ENCODE measurements at places on chromosomes 13 and 19. TPM values are rescaled to one million over a fixed set of nuclear protein-coding genes. Genes with fewer than 3 reads are reported as not detected.

Gene ZNF304
- 2.5 TPM for total RNA-seq

Gene GARRE1
- total RNA-seq: 10.4 TPM

Gene SAE1
- 212 TPM for total RNA-seq

Gene C19orf38
- not detected for total RNA-seq

Gene EBI3
- 3.1 TPM for total RNA-seq

Gene MAMSTR
- total RNA-seq: 0.30 TPM

Gene EPSTI1
- 0.17 TPM for total RNA-seq

Gene MPHOSPH8
- 12.5 TPM for total RNA-seq

Gene CEACAM4
- not detected for total RNA-seq

Gene PRR36
- total RNA-seq: 0.36 TPM

Gene LILRB3
- total RNA-seq: 0.43 TPM

Gene RASGRP4
- total RNA-seq: not detected

Gene IZUMO1
- not detected for total RNA-seq

Gene MEIOSIN
- 0.23 TPM for total RNA-seq

Gene CGB2
- total RNA-seq: not detected

Gene NKPD1
- 0.26 TPM for total RNA-seq

Gene ZNF528
- 0.21 TPM for total RNA-seq

Gene KLF5
- 36.6 TPM for total RNA-seq

Gene OR7D2
- not detected for total RNA-seq

Gene ZSCAN22
- 2.2 TPM for total RNA-seq

Gene PALM
- total RNA-seq: 18.2 TPM

Gene SLC7A9
- total RNA-seq: 0.46 TPM

Gene TNFSF13B
- total RNA-seq: not detected

Gene C5AR1
- total RNA-seq: 2.2 TPM

Gene KCNRG
- 0.71 TPM for total RNA-seq

Gene SERPINE3
- total RNA-seq: not detected

Gene PSG11
- not detected for total RNA-seq

Gene UBE2L5
- not detected for total RNA-seq

Gene TMEM38A
- 1.4 TPM for total RNA-seq

Gene SIGLEC10
- 0.08 TPM for total RNA-seq

Gene SHISA7
- total RNA-seq: not detected

Gene PNMA8B
- total RNA-seq: not detected

Gene LIPE
- 2.9 TPM for total RNA-seq

Gene TMPRSS9
- total RNA-seq: 0.03 TPM

Gene CYP2F1
- total RNA-seq: not detected

Gene FXYD7
- 0.40 TPM for total RNA-seq

Gene CEACAM3
- not detected for total RNA-seq

Gene LGALS4
- 1.8 TPM for total RNA-seq

Gene A1BG
- total RNA-seq: 14.3 TPM

Gene HCST
- 0.28 TPM for total RNA-seq

Gene S1PR4
- not detected for total RNA-seq

Gene SELENOW
- 150 TPM for total RNA-seq

Gene KLK13
- not detected for total RNA-seq

Gene KLHL1
- not detected for total RNA-seq

Gene ZNF296
- 12.3 TPM for total RNA-seq

Gene NLRP4
- not detected for total RNA-seq

Gene SMAD9
- total RNA-seq: 0.05 TPM

Gene PGLYRP1
- not detected for total RNA-seq

Gene GRK1
- total RNA-seq: not detected

Gene NLRP5
- total RNA-seq: 0.03 TPM

Gene CABP5
- not detected for total RNA-seq

Gene CYSLTR2
- not detected for total RNA-seq

Gene RFPL4A
- total RNA-seq: 0.53 TPM

Gene ANKLE1
- 0.50 TPM for total RNA-seq

Gene CCDC8
- total RNA-seq: not detected

Gene CD70
- total RNA-seq: 25.1 TPM

Gene KIR2DL3
- total RNA-seq: not detected

Measured in A549 treated with GW870086 at 1 μM for 4 hours (cell line).